ENCODE measurements at places on chromosomes 5 and 9.

DNA sequence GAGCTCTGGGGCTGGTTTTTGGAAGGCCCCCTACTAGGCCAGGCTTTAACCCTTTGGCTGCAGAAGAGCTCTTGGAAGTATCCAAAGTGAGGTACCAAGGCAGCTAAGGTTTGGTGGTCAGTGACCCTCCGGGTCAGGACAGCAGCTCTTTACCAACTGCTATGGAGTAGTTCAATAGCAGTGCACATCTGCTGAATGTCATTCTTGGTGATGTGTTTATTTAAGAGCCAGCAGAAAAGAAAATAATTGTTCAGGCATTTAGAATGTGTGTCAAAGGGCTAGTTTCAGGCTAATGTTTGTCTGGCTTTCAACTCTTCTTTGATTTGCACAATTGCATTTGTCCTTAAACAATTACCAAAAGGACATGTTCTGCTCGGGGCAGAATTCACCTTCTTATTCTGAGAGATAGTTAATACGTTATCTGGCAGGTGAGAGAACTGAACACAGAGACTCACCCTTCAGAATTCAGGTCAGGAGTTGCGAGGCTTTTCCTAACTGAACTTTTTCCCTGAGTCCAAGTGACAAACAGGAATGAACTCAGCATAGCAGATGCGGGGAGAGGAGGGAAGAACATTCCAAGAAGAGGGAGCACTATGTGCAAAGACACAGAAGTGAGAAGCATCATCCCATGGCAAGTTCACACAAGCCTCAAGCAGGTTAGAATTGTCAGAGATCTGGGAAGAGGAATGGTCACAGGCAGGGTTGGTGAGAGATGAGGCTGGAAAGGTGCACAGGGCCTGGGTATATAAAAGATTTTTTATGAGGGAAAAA lies 556.7 kb upstream of the TLE4 start:
- DNase-seq = no peak

- no peak for DNase-seq
Measured at GRCh38 chr5:94745786-94746730, 127.6 kb downstream of the SLF1 start.

DNA sequence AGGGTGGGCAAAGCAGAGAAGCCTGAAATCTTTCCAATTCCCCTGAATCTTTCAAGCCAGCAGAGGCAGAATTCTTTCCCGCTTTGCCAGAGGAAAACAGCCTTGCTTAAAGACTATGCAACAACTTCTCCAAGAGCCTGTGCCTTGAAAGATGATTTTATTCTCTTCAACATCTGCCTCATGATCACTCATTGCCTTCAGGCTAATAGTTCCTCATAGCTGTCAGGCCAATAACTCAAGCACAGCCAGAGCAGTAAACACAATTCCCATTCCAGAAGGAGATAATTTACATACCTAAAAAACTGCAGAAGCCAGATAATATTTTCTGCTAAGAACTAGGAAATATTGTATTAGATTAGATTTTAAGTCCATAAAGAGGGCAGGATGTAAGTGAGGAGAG lies 92.3 kb upstream of the PUM3 start:
- DNase-seq = no peak

DNA sequence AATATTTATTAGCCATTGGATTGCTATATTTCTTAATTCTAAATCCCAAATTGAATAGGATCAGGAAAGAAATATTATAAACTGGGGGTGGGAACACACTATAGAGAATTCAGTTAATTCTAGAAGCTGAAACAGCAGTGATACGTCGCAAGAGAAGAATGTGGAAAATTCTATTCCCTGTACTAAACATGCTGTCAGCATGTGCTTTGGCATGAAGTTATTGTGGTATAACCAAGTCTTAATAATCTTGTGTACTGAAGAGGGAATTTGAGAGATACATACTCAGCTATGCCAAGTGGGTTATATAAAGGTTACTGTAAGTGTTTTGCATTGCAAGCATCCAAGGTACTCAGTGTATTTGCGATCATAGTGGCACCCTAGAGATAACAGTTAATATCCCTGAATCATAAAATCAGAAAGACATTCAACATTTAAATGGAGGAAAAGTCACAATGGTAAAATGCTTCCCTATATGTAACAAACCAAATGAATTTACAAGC lies 1492.9 kb upstream of the C9orf72 start:
- DNase-seq = no peak

- DNase-seq = no peak
Measured at GRCh38 chr5:56849671-56850070, 34.3 kb downstream of the MAP3K1 start.

GRCh38 chr5:124743602-124744169 lies 2.8 kb downstream of the ZNF608 start:
- DNase-seq = no peak

GRCh38 chr5:175800656-175801081 lies 70.7 kb upstream of the CPLX2 start:
- DNase-seq = no peak

Data from stimulated activated naive CD8-positive, alpha-beta T cell treated with anti-CD3 and anti-CD28 coated beads, Interleukin-15, Interleukin-2, amounts not matched to agents 100 U/mL and 50 U/mL, for 24 hours (primary cell).